Fibroblast of skin of abdomen (primary cell): ENCODE measurements at places on chromosomes 11 and 22.

DNA sequence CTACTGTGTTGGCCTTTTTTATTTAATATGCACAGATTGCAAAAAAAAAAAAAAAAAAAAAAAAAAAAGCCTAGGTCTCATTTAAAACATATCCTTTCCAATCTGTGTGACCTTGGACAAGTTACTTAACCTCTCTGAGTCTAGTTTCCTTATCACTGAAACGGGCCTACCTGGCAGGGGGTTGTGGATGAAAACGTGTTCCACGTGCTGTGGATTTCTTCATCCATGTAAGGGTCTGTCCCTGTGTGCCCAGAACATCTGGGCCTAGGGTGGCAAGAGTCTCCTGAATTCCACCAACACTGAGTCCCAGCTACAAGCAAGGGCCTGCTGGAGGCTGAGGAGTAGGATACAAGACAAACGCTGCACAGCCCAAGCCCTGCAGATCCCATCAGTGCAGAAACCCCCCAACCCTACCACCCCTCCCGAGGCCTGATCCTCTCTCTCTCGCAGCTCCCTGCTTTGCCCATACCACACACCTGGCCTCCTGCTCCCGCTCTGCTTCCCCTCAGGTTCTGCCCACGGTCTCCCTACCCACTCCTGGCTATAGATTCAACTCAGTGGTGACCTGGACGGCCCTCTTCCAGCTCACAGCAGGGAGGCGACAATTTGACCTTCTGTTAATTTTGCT lies 4.7 kb upstream of the GNAZ start:
- DNase-seq, result no peak

DNA sequence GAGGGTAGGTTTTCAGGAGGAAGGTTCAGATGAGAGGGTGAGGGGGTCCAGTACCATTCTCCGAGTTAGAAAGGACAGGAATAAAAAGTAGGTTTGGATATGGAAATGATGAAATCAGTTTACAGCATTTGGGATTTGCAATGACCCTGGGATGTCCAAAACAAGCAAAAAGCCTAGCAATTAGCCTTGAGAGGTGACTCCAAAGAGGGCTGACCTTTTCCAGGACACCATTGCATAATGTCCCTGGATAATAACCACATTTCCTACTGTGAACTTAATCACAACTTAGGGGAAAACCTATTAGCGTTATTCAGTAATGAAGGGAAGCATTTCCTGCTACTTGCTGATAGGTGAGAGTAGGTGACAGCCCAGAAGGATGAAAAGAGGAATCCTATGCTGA lies 101.4 kb upstream of the ARHGAP42 start:
- no peak for DNase-seq

DNA sequence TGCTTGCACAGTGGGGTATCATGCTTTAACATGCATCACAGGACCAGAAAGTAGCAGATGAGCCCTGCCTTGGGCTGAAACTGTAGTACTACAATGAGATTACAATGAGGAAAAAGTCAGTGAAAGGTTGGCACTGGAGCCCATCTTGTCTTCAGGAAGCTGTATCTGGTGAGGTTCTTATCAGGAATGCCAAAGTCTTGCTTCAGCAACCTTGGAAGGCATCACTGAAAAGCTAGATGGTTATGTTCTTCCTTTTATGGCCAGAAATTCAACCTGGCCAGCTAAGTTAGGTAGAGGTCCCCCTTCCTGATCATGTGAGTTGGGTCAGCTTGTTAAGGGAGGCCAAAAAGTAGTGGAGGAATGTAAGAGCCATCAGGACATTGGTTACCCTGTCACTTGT lies 254.0 kb upstream of the FAT3 start:
- DNase-seq, result no peak

- DNase-seq, result no peak
Observed at GRCh38 chr11:15233371-15234165, 118.8 kb downstream of the INSC start.

DNA sequence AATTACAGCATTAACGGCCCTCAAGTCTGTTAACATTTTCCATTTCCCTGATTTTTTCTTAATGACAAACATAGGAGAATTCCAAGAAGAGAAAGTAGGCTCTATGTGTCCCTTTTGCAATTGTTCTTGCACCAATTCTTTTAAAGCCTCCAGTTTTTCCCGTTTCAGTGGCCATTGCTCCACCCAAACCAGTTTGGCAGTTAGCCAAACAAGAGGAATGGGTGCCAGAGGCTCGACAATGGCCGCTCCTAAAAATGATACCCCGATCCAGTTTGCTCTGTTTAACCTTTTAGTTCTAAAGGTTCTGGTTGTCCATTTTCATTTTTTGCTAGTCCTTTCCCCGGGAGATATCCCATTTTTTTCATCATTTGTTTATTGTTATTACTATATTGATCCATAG lies 6.7 kb upstream of the DNAJB13 start:
- no peak for DNase-seq

- DNase-seq, result no peak
Observed at GRCh38 chr22:26303475-26303874, 125.6 kb upstream of the ASPHD2 start.

- DNase-seq, result no peak
Observed at GRCh38 chr11:35138606-35138942, 397 bp upstream of the CD44 start.

- peak; percentile 27 for DNase-seq
Observed at GRCh38 chr11:102347462-102348370, 702 bp downstream of the BIRC2 start.

DNA sequence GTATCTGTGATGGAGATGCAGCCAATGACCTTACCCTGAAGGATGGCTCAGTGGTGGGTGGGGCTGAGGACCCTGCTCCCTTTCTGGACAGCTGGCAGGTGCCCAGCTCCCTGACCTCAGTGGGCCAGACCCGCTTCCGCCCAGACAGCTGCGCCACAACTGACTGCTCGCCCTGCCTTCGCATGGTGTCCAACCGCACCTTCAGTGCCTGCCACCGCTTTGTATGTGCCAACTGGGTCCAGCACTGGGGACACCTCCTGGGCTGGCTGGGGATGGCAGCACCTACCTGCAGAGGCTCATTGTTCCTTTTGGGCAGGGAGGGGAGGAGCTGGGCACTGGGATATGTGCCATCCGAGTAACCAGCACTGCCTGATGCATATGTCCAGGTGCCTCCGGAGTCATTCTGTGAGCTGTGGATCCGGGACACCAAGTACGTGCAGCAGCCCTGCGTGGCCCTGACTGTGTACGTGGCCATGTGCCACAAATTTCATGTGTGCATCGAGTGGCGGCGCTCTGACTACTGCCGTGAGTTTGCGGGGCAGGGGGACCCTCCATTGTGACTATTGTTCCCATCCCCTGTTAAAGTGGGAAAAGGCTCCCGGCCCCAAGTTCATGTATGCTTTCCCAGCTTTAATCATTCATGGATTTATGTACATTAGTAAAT lies 84.8 kb downstream of the OTOG start:
- no peak for DNase-seq

GRCh38 chr11:26105762-26106423 lies 226.0 kb upstream of the ANO3 start:
- DNase-seq, result no peak

DNA sequence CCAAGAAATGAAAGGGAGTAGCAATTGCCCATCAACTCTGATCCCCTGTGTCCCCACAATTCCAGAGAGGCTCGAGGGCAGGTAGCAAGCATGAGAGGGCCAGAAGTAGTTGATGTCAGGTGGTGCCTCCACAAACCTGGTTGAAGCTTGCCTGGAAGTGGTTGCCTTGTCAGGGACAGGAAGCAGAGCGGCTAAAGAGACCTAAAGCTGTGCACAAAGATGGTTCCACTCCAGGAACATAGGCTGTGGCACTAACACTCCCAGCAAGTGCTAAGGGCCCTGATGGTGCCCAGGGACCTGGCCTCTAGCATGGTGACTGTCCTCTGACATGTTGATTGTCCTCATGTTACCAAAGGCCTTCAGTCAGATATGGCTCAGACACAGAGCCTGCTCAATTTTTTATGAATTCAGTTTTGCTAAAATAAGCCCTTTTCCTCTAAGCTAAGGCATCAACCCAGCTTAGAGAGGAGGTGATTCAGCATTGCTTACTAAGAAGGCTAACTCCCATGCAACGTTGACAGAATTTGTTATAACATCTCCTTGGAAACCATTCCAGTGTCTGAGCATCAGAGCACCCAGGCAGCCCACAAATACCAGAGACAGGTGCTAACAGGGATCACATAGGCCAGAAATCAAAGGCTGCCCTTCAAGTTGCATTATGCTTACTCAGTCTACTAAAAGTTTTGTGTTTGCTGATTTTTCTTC lies 196.3 kb upstream of the ARHGAP20 start:
- DNase-seq, result peak; percentile 79

DNA sequence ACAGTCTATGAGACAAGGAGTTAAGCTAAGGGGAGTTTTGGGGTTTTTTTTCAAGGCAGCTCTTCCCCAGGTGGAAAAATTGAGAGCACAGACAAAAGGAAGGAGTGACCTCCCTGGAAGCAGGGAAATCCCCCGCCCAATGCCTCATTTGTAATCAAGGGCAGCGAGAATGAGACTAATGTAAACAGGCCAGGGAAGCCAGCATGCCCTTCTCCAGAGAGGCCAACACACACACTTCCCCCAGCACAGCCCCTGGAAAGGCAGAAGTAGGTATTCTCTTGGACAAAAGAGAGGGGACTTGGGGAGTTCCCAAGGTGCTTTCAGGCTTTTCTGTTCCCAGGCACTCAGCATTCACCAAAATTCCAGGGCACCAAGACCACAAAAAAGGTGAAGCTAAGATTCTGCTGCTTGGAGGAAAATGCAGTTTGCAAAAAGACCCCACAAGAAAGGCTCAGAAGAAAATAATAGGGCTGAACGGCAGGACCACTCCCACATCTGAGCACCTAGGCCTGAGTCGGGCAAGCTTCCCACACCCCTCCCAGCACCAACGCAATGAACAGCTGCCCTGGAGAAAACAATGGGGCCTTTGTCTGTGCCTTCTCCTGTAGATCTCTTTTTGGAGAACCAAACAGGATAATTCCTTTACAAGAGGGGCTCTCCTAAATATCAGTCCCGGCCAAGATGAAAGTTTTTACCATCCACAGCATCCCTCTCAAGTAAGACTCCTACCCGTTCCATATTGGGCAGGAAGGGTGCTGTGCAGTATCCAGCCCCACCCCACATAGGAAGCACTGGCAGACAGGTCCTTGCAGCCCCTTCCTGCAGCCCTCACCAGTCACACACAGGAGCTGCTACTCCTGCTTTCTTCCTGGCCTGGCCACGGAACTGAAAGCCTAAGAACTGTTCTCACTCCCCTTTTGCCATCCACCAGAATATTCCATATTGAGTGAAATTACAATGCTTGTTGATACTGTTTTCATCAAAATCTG lies 70.7 kb upstream of the AKIP1 start:
- DNase-seq, result no peak

GRCh38 chr11:58893899-58894298 lies 45.4 kb upstream of the GLYATL1 start:
- DNase-seq, result no peak

- DNase-seq, result no peak
Observed at GRCh38 chr11:63920939-63921417, 4.0 kb upstream of the RCOR2 start.

DNA sequence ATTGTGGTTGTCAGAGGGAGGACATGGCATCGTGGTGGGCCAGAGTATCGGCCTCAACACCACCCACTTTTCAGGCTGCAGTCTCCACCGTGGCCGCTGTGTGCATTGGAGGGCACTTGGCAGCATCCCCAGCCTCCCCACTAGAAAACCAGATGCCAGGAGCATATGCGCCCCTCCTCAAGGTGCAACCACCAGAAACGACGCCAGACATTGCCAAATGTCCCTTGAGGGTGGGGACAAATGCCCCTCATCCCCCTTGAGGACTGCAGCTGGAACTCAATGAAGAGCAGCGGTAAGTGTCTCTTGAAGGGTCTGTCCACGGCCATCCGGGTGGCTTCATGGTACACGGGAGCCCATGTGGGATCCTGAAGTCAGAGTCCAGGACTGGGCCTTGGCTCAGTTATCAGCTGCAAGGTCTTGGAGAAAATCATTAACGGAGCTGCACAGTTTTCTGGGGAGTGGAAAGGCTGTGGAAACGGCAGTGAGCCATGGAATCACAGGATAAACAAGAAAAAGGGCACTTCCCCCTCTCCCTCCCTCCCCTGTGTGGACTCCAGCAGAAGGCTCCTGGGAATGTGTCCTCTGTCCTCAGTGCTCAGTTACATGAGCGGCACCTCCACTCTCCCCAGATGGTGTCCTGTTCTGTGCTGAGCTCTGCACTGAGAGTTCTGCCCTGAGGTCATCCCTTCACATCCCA lies 324.4 kb upstream of the B3GAT1 start:
- DNase-seq, result no peak

GRCh38 chr22:43867839-43868635 lies 5.7 kb upstream of the SULT4A1 start:
- DNase-seq, result peak; percentile 65

- peak; percentile 3 for DNase-seq
Observed at GRCh38 chr11:84383576-84383975, 1097.4 kb upstream of the CCDC90B start.

DNA sequence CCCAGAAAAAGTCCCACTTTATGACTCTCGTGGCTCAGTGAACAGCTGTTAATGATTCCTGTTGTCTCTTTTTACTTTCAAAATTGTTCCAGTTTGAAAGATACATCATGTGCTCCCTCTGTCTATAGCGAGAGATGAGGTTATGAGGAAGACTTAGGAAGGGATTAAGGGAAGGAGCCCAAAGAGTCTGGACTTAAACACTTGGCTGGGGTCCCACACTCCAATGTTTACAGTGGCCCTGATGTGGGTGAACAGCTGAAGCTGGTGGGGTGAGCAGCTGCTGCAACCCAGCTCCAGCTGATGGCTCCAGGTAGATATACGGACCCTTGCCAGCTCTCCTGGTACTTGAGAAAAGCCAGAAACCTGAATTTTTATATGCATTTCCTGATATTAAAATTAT lies 84.5 kb upstream of the PLET1 start:
- no peak for DNase-seq

GRCh38 chr11:93738647-93739081 lies 2.6 kb downstream of the TAF1D start:
- DNase-seq, result no peak

- DNase-seq, result no peak
Observed at GRCh38 chr11:123457187-123457770, 27.2 kb downstream of the GRAMD1B start.

- no peak for DNase-seq
Observed at GRCh38 chr11:97537407-97538150, 1147.8 kb downstream of the JRKL start.
